ENCODE measurements at places on chromosomes 1 and 21.

GRCh38 chr1:170168265-170168664, 22.5 kb downstream of the NTMT2 start:
- DNase-seq: no peak

- no peak for DNase-seq
Observed at GRCh38 chr1:178652506-178653490, 72.2 kb upstream of the RALGPS2 start.

GRCh38 chr1:66331658-66332547, 202.1 kb upstream of the SGIP1 start:
- DNase-seq: peak; percentile 64

GRCh38 chr1:185644531-185644930, 89.7 kb upstream of the HMCN1 start:
- peak; percentile 11 for DNase-seq

- DNase-seq: peak; percentile 88
Observed at GRCh38 chr1:39609618-39610331, 29.7 kb downstream of the HEYL start.

GRCh38 chr21:17492415-17493168, 20.3 kb upstream of the CXADR start:
- DNase-seq: no peak

DNA sequence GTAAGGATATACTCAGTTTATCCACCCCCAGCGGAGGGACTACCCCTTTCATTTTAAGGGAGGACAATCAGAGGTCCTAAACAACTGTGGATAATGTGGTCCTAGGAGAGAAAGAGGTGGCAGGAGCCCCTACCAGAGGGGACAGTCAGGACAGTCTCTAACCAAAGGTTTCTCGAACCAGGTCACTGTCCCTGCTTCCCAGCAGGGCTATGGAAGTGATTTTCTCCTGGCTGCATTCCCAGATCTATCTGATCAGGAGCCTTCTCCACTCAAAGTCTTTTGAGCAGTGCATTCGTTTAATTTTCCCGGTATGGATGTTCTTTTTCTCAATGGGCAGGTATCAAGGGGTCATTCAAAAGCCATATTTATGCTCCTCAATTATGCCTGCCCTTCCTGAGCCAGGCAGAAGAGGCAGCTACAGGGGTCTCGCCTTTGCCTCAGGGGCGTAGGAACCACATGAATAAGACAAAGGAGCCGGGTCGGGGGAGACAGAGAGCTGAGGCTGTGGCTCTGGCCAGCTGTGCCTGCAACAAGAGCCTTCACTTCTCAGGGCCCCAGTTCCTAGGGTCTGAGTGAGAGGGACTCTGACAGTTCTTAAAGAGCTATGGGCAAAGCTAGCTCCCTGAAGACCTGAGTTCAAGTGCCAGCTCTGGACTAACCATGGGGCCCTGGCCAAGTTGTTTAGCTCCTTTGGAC, 62.5 kb upstream of the DMRTB1 start:
- DNase-seq: no peak

- DNase-seq: no peak
Observed at GRCh38 chr1:5982868-5983267, 9.4 kb downstream of the NPHP4 start.

DNA sequence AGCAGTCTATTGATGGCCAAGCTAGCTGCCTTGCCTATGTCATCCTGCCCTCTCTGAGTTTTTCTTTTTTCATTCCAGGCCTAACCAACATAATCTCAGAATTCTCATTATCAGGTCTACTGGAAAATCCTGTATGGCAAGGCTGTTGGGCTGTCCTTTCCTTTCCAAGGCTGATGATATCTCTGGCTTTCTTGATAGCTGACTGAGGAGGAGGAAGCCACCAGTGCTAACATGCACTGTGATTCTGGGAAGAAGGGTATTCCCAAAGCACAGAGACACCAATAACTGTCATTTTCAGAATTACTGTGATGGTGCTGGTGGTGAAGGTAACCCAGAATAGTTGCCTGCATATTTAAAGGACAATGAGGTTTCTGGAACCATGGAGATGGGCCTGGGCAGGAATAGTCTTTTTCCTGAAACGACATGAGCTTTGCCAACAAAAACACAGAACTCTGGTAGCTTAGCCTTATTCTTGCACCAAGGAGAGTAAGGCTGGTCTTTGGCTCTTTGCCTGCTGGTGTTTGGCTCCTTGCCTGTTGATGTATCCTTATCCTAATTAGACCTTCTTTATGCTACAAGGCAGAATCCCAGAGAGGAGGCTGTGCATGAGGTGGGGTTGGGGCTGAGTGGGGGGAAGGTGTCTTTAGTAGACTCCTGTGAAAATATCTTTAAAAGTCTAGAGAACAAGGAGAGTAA, 157.4 kb downstream of the TNFSF18 start:
- no peak for DNase-seq

DNA sequence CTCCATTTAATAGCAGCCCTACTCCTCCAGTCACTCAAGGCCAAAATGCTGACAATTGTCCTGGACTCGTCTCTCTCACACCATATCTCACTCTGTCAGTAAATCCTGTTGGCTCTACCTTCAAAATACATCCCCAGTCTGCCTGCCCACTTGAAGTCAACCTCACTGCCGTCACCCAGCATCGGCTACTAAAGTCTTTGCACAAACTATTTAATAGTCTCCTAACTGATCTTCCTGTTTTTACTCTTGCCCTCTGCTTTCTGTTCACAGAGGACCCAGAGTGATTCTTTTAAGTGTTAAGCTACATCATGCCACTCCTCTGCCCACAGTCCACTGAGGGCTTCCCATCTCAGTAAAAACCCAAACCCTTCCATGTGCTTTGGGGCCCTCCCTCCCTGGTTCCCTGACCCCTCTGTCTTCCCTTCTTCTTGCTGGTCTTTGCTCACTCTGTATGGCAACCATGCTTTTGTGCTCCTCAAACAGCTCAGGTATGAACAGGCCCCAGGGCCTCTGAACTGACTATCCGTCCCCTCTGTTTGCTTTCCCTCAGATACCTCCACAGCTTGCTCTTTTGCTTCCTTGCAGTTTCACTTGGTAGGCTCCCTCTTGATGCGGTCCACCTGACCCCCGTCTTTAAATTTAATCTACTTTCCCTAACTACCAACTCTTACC, 19.0 kb downstream of the RNASEL start:
- no peak for DNase-seq

DNA sequence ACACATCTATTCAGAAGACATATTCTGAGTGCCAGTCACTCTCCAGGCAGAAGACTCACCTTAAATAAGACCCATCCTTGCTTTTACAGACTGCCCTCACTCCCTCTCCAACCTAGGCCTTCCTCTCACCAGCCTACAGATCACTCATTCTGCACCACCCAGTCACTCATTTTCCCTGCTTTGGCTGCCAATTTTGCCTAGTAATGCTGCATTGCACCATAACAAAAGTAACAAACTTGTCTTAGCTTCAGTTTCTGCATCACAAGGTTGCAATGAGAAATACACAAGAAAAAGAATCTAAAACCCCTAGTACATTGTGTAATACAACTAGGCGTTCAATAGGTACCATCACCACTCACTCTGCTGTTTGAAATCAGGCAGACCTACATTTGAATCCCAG, 292.4 kb downstream of the PLPP3 start:
- no peak for DNase-seq

DNA sequence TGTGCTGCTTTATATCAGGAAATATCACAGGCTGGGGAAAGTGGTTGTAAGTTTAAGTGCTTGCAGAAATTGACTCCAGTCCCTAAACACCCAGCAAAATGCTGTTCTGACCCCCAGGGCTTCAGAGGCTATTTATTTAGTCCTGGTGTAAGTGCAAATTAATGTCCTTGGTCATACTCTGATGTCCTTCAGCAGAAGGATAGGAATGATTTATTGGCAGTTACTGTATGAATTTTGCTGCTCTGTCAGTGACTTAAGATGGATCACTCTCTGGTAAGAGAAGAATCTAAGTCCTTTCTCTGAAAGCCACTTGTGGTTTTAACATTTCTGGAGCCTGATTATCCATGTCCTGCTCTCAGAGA, 21.9 kb downstream of the FAM20B start:
- no peak for DNase-seq

DNA sequence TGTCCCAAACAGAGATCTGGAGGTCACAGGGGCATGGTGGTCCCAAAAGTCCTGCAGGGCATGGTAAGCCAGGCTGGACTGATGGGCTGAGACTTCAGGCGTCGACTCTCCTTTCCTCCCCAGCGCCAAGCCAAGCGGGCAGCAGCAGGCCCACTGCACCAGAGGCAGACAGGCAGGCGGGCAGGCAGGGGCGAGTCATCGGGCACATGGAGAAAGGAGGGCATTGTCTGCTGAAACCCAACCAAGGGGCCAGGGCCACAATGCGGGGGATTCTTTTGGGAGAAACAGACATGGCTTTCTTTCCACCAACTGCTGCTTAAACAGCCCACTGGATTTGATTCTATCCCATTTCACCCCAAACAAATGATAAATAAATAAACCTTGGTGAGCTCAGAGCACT, 46.2 kb downstream of the TRABD2B start:
- DNase-seq: no peak

DNA sequence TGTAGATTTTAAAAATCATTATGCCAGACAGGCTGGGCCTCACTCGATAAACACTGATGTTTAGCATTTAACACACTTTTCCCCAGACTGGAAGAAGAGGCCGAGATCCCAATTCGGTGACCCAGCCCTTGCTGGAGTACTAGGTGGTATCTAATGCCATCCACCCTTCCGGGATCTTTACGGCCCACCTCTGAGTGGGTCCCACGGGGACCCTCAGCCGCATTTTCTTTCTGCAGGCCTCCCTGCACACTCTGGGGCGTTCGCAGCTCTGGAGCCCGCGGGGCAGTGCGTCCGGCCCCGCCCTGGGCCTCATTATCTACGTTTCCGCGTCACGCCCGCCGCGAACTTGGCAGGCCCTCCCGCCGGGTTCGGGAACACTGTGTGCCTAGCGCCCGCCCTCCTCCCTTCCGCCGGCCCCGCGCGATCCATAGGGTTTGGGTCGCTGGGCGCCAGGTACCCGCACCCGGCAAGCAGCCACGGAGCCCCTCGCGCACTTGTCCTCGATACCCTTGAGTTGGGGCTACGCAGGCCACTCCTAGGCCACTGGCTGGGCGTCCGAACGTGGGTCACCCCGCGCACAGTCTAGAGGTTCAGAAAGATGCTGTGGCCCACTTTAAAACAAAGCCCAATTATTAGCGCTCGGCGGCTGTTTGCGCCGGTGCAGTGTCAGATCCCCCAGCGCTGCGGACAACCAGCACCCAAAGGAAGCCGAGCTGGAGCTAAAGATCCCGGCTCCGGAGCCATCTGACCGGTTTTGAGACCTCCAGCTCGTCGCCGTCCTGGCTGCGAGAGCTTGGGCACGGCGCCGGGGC, 950 bp upstream of the EVA1C start:
- peak; percentile 86 for DNase-seq

- no peak for DNase-seq
Observed at GRCh38 chr1:212062832-212063438, 27.4 kb downstream of the DTL start.

GRCh38 chr1:203439131-203439730, 36.4 kb upstream of the PRELP start:
- DNase-seq: no peak

DNA sequence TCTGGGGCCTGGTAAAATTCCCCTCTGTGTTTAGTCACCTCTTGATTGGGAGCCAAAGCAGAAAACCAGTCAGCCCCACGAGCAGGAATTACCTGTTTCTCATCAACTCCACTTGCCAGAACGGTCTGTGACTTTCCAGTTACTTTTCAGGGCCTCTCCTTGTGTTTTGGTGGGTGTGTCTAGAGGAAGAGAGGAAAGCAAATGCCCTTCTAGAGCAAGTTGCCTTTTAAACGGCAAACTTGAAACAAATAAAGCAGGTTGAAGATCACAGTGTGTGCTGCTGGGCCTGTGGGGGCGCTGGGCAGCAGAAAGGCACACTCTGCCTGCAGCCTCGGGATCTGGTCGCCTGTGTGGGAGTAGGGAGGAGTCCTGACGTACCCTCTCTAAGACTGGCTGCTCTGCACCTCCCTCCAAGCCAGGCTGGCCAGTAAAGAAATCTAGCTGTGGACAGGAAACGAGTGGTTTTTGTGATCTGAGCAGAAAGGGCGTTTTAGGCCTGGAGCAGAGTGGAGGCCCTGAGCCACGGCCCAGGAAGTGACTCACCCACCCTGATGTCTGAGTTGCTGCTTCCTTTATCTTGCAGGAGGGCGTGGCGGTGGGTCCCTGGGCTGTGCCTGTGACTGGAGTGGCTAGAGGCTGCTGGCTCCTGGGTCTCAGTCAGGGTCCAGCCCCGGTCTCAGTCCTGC, 11.1 kb upstream of the S100A11 start:
- peak; percentile 93 for DNase-seq

DNA sequence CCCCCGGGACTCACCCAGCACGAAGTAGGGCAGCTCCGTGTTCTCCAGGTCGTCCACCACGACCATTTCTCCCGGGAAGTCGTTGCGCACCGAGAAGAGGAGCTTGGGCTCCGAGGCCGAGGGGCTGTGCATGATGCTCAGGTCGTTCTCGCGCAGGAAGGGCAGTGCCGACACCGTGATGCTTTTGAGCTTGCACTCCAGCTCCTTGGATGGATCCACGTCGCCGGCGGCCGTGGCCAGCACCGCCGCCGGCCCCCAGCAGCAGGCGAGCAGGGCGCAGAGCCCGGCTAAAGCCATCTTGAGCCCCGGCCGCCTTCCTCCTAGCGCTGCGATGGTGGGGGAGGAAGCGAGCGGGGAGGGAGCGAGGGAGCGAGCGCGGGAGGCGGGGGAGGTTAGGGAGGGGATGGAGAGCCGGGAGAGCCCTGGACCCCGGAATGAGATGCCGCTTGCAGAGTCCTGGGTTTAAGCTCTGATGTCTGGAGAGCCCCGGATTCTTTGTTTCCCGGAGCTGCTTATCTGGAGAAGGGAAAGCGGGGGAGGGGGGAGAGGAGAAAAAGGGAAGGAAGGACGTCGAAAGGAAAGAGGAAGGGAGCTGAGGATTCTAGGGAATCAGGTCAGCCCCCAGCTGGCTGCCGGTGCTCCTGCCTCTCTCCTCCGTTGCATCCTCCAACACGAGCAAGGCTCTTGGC, at the start of gene ASTN1:
TSS of gene ASTN1 (minus strand) at position 333 of the 689 bp plus-strand sequence. CDS start at position 297, 36 bp downstream.
- DNase-seq: no peak

GRCh38 chr1:203663294-203663693, 36.7 kb downstream of the ATP2B4 start:
- DNase-seq: peak; percentile 40

- DNase-seq: no peak
Observed at GRCh38 chr1:116207126-116207735, 96.0 kb downstream of the MAB21L3 start.

- no peak for DNase-seq
Observed at GRCh38 chr1:93810316-93810715, 68.7 kb downstream of the DNTTIP2 start.

- no peak for DNase-seq
Observed at GRCh38 chr1:183778568-183779433, 26.1 kb upstream of the RGL1 start.

DNA sequence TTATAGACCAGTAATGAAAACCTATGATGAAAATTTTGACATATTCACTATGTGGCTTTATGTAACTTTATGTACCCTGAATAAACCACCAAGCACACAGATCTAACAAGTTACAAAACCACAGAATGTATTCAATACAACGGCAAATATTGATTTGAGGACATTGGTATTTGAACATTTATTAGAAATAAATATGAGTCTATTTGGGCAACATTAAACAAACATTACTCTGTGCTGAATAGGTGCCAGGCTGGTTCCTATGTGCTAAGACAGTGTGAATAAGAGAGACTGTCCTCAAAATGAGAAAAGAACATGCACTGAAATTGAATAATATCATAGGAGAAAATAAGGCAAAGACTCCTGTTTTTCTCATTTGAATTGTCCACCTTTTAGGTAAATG, 1341.2 kb downstream of the PLA2G4A start:
- DNase-seq: no peak

- no peak for DNase-seq
Observed at GRCh38 chr1:44225761-44226160, 12.5 kb downstream of the DMAP1 start.
